Activated T-helper 1 cell treated with anti-CD3 and anti-CD28 coated beads, Interleukin-12 subunit alpha, Interleukin-12 subunit beta, Interleukin-2, Interleukin-4 antibody, amounts not matched to agents 30 ng/mL and 10 ng/mL and 1 ng/mL, durations not matched to agents 14 hours and 24 hours and 36 hours (primary cell): ENCODE measurements at places on chromosomes 13 and 19. TPM values are rescaled to one million over a fixed set of nuclear protein-coding genes. Genes with fewer than 3 reads are reported as not detected.
A peak's percentile ranks its signal among the peaks of the same experiment; 100 is the strongest.

PRTN3 gene
- not detected in 2 replicates for total RNA-seq

- DNase-seq, result no peak
Measured at GRCh38 chr13:60370343-60370742, 26.7 kb upstream of the TDRD3 start.

- no peak for DNase-seq
Measured at GRCh38 chr13:61370520-61370919, 45.1 kb downstream of the PCDH20 start.

- no peak for DNase-seq
Measured at GRCh38 chr13:97892717-97893116, 60.8 kb upstream of the IPO5 start.

DNA sequence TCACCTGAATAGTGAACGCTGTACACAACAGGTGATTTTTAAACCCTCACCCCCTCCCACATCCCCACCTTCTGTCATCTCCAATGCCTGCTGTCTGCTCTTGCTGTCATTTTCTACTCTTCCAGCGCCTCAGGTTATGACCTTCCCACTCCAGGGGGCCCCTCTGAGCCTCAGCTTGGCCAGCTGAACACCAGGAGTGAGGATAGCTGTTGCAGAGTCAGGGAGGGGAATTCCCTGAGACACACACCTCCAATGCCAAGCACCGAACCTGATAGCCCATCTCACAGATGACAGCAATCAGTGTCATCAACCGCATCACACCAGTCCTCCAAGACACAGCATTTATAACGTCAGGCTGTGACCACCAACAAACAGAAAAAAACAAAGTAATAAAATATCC, 193.5 kb downstream of the ZNF536 start:
- DNase-seq, result no peak

GRCh38 chr13:95756072-95756471, 79.1 kb downstream of the DNAJC3 start:
- DNase-seq, result no peak

DNA sequence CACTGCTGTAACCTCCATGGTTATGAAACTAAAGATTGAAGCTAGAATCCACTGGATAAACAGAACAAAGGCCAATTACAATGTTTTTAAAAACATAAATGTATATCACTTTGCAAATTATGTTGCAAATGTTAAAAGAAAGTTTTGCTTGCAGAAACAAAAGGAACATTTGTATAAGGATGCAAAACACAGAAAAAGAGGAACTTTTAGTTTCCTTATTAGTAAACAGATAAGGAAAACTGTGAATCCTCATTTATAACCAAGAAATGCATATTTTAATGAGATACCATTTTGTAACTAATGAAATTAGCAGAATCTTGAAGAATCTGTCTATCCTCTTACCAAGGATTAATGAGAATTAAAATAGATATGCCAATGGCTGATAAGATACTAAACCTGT, 32.3 kb downstream of the LPAR6 start:
- DNase-seq, result no peak

- DNase-seq, result no peak
Measured at GRCh38 chr19:37963190-37963936, 56.4 kb downstream of the SIPA1L3 start.

- DNase-seq, result no peak
Measured at GRCh38 chr13:111621164-111621563, 300.7 kb downstream of the TEX29 start.

DNA sequence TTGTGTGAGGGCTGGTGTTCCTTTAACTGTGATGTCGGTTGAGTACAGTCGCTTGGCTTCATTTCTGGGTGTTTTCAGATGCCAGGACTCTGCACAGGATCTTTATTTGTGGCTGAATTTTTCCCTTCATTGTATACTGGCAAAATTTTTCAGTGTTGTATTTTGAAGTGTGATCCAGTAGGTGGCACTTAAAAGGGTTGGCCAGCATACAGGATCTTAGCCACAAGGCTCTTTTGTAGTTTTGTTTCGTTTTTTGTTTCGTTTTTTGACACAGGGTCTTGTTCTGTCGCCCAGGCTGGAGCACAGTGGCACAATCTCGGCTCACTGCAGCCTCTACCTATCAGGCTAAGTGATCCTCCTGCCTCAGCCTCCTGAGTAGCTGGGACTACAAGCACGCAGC, 8.7 kb downstream of the FCAR start:
- DNase-seq, result peak; percentile 4
